ENCODE measurements at places on chromosomes 7 and 10. TPM values are rescaled to one million over a fixed set of nuclear protein-coding genes. Genes with fewer than 3 reads are reported as not detected.

The FOXP2 gene
- total RNA-seq = not detected

GRCh38 chr7:124728610-124729009, 37.0 kb downstream of the GPR37 start:
- H3K4me1 ChIP-seq = no peaks in the 10 kb centered on the region
- H3K4me3 ChIP-seq = no peak overlapping the region
- H3K27ac ChIP-seq = no peak overlapping the region
- DNase-seq = no peak

- no peaks in the 10 kb centered on the region for H3K27me3 ChIP-seq
- H3K27ac ChIP-seq = no peak overlapping the region
Observed at GRCh38 chr10:124949543-124949942, 7.6 kb downstream of the ZRANB1 start.

GRCh38 chr7:87570178-87570577, 30.5 kb downstream of the ABCB1 start:
- no peak overlapping the region for H3K27ac ChIP-seq
- H3K4me3 ChIP-seq = no peak overlapping the region
- peaks cover 21% of the 10 kb centered on the region for H3K4me1 ChIP-seq
- no peak for DNase-seq
- no peaks in the 10 kb centered on the region for H3K27me3 ChIP-seq

The LLCFC1 gene
- not detected for total RNA-seq

- no peak for DNase-seq
- H3K36me3 ChIP-seq = no peaks in the 10 kb centered on the region
- no peaks in the 10 kb centered on the region for H3K4me1 ChIP-seq
- H3K27ac ChIP-seq = no peak overlapping the region
- no peaks in the 10 kb centered on the region for H3K27me3 ChIP-seq
Observed at GRCh38 chr7:41239596-41239995, 463.3 kb downstream of the INHBA start.

The IKZF5 gene
- 14.1 TPM for total RNA-seq

DNA sequence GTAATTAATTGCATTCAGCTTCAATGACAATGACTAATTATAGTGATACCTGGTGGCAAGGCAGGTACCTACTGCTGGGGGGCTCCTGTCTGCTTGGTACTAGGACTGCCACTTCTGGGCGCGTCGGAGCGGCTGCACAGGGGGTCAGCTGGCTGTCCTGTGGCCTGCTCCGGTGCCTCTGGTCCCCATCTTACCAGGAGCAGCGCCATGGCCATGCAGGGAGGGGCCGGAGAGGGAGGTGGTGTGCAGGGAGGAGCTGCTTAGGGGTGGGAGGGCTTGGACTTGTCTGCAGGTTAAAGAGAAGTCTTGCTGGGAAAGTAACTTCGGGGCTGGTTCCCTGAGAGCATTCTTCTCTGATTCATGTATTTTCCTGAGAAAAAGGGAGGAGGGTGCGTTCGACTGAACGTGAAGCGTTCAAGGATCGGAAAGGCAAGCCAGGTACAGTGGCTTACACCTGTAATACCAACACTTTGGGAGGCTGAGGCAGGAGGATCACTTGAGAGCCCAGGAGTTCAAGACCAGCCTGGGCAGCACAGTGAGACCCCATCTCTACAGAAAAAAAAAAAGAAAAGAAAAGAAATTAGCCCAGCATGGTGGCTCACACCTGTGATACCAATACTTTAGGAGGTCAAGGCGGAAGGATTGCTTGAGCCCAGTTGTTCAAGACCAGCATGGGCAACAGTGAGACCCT, 15.4 kb downstream of the CUX1 start:
- no peak overlapping the region for H3K27ac ChIP-seq
- no peak for DNase-seq
- H3K27me3 ChIP-seq = no peaks in the 10 kb centered on the region
- peaks cover 2% of the 10 kb centered on the region for H3K36me3 ChIP-seq
- peaks cover 3% of the 10 kb centered on the region for H3K4me1 ChIP-seq
